ENCODE measurements at places on chromosomes 4 and X.

GRCh38 chrX:56228914-56229313 is 3.2 kb upstream of the KLF8 start:
- DNase-seq = no peak

DNA sequence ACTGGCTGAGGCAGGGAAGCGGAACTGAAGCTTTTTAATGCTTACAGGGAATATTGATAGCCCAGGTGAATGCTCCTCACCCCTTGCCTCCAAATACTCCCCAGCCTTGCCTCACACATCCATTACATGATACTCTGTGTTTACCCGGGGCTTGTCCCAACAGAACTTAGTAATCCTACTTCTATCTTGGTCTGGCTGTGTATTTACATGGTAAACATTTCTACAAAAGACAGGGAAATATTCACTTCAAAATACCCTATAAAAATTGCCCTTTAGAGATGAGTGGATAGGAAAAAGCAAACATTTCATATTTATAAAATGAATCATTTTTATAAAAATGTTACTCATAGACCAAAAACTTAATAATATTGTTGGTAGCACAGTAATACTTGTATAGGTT is 120.1 kb downstream of the NHS start:
- DNase-seq = no peak

DNA sequence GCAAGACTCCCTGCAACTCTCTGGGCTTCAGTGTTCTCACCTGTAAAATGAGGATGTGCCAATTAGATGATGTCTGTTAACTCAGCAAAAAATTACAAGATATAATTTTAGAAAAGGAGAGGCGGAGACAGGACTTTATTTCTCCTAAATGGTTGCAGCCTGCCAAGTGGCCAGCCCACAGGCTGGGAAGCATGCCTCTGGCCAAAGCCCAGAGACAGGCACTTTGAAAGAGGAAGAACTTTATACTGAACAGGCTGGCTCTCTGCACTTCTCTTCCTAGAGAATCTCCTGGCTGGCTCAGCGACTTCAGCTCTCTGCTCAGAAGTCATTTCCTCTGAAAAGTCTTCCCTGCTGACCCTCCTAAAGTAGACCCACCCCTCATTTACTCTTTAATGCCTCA is 3.7 kb downstream of the PRDM5 start:
- DNase-seq = no peak

DNA sequence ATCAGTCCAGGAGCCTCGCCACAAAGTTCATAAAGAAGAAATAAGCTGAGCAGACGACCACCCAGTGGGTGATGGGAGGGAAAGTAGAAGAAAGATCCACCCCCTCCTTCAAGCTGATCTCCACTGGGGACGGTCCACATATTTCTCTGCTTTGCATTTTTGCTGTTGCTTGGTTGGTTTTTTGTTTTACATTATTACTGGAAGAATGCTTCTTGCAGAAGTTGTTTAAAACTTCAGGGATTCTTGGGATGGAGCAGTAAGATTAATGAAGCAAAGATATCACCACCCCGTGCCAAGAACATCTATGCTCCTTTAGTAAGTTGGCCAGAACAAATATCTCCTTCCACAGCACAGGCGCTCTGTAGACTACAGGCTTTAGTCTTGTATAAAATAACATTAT is 30.1 kb downstream of the LGI2 start:
- DNase-seq = no peak

- no peak for DNase-seq
Measured at GRCh38 chr4:48470137-48470536, 13.0 kb upstream of the SLC10A4 start.

GRCh38 chr4:20445933-20446723 is 194.4 kb downstream of the SLIT2 start:
- DNase-seq = no peak

DNA sequence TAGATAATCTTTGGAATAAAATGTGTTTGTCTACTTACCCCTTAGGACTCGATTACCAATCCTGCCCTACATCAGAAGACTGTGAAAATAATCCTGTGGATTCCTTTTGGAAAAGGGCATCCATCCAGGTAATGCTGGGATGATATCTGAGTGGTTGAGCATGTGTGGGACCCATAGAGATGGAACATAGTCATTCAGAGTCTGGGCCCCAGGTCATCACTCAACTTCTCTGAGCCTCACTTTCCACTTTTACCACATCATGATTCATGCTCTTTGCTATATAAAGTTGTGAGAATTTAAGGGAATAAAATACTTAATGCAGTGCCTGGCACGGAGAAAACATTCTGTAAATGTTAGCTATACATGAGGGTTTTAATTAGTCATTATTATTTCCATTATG is 8.9 kb downstream of the BST1 start:
- DNase-seq = no peak

- DNase-seq = no peak
Measured at GRCh38 chr4:53234111-53234510, 131.8 kb downstream of the SCFD2 start.

GRCh38 chr4:103100691-103101090 is 1.1 kb upstream of the BDH2 start:
- no peak for DNase-seq

GRCh38 chrX:45524296-45524695 is 323.6 kb upstream of the DIPK2B start:
- no peak for DNase-seq

DNA sequence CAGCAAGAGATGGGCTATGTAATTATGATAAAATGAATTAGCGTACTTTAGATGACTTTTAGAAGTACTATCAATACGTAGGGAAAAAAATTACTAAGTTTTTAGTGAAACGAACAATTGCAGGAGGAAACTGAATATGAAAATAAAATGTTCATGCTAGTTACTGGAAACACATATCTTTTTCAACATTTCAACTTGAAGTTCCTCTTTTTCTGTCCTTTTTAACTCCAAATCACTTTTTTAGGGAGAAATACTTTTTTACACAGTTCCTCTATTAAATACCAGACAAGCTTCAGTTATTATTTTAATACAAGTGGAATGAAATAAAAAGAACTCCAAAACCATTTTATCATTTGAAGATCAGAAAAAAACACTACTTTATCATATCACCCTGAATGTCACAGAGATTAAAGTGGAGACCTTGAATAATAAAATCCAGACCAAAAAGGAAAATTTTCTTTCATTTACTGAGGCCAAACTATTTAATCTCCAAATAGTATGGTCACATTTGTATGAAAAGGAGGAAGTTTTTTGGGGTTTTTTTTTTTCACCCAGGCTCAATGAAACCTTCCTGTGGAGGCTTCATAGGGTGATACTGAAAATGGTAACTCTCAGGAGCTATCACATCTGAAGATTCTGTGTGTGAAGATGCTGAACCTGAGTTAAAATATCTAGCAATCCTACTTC is 306.2 kb downstream of the INPP4B start:
- no peak for DNase-seq

DNA sequence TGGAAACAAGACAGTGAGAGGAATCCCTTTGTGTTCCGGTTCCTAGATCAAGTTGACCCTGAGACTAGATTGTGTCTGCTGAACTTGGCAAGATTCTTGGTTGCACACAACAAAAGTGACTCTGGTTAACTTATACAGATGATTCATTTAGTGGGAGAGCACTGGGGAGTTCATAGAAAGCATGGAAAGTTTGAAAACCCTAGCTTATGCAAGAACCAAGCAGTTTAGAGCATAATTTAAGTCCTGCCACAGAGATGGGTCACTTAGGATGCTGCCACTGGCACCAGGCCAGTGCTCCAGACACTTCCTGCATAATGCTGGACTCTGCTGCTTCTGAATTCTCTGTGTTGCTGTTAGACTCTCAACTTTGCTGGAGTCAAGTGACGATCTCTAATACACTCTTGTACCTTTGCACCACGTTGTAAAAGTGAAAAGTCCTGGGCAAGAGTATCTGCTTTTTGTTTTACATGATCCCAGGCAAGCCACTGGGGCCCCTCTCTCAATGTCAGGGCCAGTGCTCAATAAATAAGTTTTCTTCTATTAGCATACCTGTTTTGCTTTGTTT is 12.7 kb upstream of the DCUN1D4 start:
- DNase-seq = no peak
